H9 (cell line): ENCODE measurements at places on chromosomes 12 and 14. TPM values are rescaled to one million over a fixed set of nuclear protein-coding genes. Genes with fewer than 3 reads are reported as not detected.

The NEUROD4 gene
- total RNA-seq, result not detected in 2 replicates

DNA sequence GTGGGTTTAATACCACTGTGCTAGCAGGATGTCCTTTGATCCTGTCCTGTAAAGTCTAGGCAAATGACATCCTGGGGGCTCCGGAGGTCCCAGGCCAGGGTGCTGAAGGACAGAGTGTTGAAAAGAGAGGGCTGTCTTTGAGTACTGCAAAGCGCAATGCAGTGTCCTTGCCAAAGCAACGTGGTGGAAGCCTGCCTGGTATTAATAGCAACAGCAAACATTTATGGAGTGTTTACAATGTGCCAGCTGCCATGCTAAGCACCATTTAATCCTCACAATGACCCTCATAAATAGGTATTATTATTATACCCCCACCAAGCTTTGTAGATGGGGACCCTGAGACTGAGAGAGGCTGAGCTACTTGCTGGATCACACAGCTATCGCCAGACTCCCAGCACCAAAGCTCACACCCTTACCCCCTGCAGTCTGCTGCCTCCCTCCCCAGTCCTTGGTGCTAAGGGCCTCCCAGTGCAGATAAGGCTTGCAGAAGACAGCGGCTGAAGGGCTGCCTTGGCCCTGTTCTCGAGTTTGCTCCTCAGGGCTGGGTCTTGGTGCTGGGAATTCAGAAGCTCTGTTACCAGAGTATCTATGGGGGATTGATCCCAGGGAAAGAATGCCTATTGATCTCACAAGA lies 427.7 kb downstream of the FUT8 start:
- no peaks in the 10 kb centered on the region for H3K27me3 ChIP-seq
- no peak overlapping the region for H3K4me3 ChIP-seq
- H3K27ac ChIP-seq, result no peak overlapping the region
- DNase-seq, result no peak

- H3K4me3 ChIP-seq, result no peak overlapping the region
- no peaks in the 10 kb centered on the region for H3K36me3 ChIP-seq
- H3K27ac ChIP-seq, result no peak overlapping the region
Measured at GRCh38 chr14:30790827-30791226, 83.5 kb upstream of the COCH start.

DNA sequence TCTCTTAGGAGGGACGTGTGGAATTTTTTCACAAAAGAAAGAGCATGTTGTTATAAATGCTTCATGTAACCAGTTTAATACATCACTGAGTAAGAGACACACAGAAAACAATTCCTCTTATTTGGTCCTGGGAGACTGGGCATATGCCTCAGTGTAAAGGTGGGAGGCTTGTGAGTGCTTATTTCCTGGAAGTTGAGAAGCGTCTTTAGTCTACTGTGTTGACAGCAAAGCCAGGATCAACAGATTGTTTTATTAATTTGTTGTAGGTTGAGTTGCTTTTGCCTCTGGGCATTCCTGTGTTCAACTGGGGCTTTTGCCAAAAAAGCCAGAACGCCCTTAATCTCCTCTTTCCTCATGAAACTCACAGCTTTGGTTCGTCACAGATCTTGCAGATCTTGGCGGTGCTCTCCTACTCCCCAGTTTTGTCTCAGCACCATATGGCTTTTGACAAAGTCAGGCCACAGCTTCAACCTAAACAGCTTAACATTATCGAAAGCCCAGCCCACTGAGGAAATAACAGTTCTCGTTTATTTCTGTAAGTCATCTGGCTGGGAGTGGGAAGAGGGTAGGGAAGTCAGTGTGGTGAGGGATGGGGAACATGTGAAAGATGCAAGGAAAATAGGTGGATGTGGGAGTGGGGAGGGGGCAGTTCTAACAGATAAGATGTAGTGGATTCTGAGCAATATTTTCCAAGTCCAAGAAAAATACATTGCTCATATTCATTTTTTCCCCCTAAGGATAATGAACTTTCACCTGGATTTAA lies 227.2 kb downstream of the DACT1 start:
- DNase-seq, result no peak
- H3K27me3 ChIP-seq, result no peaks in the 10 kb centered on the region
- H3K27ac ChIP-seq, result no peak overlapping the region

DNA sequence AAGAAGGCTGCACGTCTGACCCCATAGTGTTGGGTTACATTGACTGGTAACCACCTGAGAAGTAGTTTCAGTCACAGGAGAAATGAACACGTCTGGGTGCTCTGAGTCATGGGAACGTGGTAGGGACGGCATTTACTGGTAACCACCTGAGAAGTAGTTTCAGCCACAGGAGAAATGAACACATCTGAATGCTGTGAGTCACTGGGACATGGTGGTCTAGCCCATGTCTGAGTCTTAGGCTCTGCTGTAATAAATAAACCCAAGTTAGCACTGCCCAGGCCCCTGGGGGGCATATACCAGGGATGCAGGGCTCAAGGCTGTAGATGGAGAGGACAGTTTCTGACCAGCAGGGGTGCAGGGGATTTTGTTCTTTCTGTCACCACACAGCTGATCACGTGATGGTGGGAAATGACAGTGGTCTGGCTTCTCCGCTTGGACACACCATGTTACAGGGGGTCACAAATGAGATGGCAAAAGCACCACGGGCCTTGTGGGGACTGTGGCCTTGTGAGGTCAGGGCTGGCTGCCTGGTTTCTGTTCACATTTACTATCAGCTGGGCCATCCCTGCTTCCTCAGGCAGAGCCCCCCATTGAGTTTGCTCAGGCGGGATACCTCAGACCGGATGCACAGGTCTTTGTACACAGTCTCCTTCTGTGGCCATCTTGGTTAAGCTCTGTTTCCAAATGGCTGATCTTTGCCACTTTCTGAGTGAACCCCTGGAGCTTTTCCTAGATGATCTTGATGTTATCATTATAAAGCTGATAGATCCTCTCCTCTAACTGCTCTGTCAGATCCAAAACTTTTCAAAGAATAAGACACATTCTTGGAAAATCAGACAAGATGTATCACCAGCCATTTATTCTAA lies 9.8 kb upstream of the C12orf42 start:
- no peak for DNase-seq
- H3K4me1 ChIP-seq, result no peaks in the 10 kb centered on the region
- no peak overlapping the region for H3K4me3 ChIP-seq
- H3K27ac ChIP-seq, result no peak overlapping the region
